ENCODE measurements at places on chromosomes 3 and 15.

DNA sequence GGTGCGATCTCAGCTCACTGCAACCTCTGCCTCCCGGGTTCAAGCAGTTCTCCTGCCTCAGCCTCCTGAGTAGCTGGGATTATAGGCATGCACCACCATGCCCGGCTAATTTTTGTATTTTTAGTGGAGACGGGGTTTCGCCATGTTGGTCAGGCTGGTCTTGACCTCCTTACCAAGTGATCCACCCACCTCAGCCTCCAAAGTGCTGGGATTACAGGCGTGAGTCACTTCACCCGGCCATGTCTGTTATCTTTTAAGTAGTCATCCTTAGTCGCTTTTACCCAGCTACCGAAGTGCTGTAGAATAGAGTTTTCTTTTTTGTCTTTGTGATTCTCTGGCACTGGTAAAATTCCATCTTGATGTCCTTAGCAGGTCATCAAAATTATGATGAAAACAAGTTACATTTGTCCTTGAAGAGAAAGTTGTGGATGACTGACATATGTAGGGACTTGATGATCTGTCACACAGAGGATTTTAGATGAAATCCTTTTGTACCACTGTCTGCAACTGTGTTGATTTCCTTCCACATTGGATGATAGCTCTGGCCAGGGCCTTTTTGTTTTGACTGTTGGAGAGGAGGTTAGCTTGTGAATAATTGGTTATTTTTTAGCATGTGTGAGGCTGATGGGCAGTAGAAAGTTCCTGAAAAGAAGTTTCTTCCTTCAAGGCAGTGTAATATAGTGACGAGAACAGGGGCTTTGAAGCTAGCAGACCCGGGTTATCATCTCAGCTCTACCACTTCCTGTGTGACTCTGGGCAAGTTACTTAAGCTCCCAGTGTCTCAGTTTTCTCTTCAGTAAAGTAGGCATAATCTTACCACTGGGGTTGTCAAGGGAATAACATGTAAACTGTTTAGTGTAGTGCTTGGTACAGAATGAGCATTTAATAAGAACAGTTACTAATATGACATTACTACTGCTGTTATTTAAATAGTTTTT is 18.8 kb downstream of the ATG7 start:
- no peak for DNase-seq

DNA sequence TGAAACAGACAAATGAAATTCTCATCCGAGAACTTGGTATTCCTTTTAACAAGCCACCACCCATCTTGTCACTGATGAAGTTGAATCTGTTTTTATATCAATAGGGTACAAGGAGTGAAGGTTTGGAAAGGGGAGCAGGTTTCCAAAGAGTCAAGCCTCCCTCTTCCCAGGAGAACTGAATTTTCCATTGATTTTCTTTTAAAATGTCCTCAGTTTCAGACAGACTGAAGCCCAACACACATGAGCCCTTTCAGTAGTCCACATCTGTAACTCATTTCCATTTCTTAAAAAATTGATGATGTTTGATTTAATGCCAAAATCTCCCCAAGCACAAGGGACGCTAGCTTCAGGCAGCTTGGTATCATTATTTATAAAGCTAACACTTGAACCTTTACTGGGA is 187.7 kb downstream of the FOXB1 start:
- DNase-seq: no peak

- no peak for DNase-seq
These were observed 42.4 kb upstream of the STRIT1 start for GRCh38 chr3:155335724-155336354.

DNA sequence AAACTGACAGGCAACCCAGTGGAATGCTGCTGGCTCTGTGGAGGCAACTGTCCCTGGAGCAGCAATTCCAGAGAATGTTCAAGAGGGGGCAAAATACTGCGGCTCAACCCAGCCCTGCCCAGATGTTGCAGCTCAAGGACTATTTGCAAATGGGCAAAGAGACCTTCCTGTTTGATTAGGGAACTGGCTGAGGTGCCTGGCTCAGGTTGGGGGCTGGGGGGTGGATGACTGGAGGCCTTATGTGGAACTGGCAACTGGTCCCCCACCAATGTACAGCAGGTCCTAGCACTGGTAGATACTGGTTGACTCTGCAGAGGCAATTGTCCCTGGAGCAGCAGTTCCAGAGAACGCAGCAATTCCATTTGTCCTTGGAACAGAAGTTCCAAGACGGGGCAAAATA is 302.5 kb downstream of the ZPLD1 start:
- DNase-seq: no peak

GRCh38 chr3:122307976-122308375 is 17.1 kb upstream of the CSTA start:
- no peak for DNase-seq

- no peak for DNase-seq
These were observed 15.1 kb downstream of the ACVR2B start for GRCh38 chr3:38468765-38469164.

DNA sequence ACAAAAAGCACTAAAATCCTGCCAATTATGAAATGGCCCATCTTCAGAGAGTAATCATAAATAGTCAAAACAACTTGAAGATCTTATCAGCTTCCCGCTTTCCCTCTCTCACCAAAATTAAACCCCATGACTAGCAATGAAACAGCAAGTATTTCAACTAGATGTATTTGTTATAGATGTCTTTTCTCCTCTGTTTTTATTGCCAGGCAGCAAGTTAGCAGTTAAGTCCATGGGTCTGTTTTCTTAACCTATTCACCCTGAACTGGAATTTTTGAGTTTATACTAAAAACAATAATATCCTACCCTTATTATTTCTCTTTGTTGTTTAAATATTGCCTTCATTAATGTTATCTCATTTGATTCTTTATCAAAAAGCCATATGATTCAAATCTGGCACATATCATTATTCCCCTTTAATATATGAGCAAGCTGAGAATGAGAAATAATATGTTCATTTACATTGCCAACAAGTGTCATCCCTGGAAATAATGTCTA is 23.3 kb downstream of the AQP9 start:
- no peak for DNase-seq

GRCh38 chr3:159366476-159366875 is 564.6 kb downstream of the MFSD1 start:
- DNase-seq: no peak

GRCh38 chr3:171451915-171452314 is 8.3 kb downstream of the TNIK start:
- no peak for DNase-seq

- no peak for DNase-seq
These were observed 324.4 kb upstream of the CFAP20DC start for GRCh38 chr3:59374091-59374817.

DNA sequence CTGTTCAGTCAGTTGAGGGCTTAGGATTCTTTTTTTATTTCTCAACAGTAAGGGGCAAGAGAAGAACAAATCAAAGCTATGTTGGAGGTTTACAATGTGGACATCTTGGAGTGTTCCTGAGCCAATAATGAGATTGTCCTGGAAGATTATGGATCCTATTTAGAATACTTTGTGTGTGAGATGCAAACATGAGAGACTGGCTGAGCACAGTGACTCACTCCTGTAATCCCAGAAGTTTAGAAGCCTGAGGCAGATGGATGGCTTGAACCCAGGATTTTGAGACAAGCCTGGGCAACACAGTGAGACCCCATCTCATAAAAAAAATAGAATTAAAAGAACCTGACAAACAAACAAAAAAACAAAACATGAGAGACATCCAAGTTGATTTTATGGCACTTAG is 351.6 kb downstream of the GAP43 start:
- no peak for DNase-seq

DNA sequence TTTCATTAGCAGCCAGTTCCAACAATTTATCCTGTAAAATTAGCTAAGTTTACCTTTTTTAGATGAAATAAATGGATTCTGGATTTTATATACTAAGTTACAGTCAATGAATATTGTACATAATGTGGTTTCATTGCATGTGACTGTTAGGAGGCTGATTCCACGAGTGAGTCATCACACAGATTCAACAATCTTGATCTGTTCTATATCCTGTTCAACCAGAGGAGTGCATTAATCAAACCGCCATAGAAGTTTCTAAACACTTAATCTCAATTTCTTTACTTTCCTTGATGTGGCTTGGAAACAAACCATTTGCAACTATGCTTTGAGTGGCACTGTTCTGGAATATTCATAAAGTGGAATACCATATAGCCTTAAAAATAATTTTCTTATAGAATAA is 15.3 kb downstream of the DNAJC13 start:
- no peak for DNase-seq

GRCh38 chr3:172241405-172241804 is 202.0 kb downstream of the FNDC3B start:
- no peak for DNase-seq

DNA sequence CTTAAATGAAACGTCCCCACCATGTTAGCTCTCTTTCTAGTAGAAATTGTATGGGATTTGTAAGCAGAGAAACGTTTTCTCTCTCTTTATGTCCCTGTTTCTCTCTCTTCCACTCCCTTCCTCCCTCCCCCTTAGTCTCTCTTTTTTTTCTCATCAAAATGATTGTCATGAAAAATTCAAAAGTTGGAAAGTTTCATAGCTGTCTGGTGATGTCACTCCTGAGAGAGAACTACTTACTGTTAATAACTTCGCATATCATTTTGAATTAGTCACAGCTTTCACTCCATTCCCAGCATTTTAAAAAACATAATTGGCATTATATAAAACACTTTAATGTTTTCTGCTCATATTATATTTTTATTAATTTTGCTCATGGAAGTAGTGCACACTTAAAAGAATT is 331.1 kb downstream of the C3orf38 start:
- DNase-seq: no peak
